ENCODE measurements at places on chromosomes 6 and 20.

DNA sequence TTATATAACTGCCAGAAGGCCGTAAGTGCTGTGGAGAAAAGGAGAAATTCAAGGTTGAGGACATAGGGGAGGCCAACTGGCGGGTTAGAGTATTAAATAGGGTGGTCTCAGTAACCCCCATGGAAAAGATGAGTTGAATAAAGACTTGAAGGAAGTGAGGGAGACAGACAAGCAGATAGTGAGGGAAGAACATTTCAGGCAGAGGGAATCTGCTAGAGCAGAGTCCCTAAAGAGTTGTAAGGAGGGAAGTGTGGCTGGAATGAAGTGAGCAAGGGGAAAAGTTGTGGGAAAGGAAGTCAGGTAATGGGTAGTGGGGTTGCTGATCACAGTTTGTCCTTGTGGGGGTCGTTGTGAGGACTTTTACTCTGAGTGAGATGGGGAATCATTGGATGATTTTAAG, 1.4 kb downstream of the KIFC1 start:
- DNase-seq = no peak

DNA sequence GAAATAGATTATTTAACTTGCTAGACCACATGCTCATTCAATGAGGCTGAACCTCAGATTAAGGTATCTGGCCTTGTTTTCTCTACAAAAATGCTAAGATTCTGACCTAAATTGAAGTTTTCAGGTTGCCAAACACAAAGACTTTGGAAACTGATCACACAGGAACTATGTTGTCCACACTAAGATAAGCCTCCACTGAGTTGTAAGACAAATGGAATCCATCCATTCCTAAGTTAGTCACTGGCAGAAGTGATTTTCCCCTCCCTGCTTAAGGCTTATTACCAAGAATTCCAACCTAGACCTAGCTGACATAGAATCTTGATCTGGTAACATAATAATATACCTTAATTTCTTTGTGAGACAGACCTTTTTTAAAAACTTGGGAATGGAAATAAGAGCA, 608.1 kb downstream of the TENT5A start:
- no peak for DNase-seq

DNA sequence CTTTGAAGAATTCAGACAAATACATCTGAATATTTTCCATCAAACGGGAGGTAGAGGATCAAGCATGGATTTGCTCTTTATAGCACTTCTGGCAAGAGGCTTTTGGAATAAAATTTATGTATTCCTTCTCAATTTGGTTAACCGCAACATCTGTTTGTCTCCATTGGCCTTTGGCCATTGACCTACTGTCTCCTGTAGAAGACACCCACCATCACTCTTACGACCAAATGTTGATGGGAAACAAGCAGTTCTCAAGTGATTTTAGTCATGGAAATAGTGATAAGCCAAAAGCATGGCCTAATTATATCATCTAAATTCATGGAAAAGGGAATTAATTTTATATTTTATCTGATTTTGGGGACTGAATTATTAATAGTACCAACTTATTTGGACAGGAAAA, 591.9 kb downstream of the CD109 start:
- DNase-seq = no peak

DNA sequence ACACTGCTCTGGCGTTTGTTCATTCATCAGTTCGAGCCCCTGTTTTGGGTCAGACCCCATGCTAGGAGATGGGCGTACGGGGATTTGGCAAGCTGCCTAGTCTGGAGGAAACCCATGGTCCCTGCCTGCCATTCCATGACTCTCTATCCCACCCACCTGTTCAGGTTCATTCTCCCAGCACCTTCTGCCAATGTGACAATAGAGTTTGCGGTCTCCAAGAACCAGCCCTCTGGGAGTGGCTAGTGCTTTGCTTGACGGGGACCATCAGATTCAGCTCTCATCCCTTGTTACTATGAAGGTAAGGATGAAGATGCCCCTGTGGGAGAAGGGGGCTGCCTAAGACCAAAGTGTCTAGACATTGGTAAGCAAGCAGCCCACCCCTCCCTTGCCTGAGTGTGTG, 345.0 kb downstream of the PTPRT start:
- DNase-seq = no peak

DNA sequence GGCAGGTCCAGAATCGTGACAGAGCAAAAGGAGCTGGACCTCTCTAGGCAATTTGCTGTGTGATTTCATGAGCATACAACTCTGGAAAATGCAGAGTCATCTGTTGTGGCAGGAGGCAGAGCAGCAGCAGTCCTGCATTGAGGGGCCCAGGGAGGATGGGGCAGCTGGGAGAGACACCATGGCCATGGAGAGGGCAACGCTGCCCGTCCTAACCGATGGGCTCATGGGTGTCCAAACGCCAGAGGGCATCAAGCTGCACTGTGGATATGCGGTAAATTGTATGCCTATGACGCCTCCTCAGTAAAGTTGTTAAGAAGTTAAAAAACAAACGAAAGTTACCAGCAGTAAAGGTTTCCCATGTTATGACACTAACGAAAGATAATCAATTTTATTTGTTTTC, 42.2 kb upstream of the DACT2 start:
- DNase-seq = no peak

DNA sequence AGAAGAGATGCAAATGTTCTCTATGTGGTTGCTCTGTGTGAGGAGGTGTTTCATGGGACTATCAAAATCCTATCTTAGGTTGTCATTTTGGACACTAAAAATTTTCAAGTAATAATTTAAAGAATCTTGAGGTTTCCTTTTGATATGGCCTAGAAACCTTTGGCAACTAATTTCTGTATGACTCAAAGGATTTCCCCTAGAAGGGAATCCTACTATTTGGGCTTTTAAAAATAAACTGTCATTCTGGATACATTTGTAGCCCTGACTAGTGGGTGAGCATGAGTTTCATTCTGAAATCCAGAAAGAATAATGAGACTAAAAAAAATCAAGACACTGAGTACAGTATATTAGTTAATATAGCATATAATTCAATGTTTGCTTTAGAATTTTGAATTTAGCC, 25.5 kb upstream of the RAB23 start:
- no peak for DNase-seq

- no peak for DNase-seq
Measured at GRCh38 chr20:40743141-40743775, 54.2 kb upstream of the MAFB start.

DNA sequence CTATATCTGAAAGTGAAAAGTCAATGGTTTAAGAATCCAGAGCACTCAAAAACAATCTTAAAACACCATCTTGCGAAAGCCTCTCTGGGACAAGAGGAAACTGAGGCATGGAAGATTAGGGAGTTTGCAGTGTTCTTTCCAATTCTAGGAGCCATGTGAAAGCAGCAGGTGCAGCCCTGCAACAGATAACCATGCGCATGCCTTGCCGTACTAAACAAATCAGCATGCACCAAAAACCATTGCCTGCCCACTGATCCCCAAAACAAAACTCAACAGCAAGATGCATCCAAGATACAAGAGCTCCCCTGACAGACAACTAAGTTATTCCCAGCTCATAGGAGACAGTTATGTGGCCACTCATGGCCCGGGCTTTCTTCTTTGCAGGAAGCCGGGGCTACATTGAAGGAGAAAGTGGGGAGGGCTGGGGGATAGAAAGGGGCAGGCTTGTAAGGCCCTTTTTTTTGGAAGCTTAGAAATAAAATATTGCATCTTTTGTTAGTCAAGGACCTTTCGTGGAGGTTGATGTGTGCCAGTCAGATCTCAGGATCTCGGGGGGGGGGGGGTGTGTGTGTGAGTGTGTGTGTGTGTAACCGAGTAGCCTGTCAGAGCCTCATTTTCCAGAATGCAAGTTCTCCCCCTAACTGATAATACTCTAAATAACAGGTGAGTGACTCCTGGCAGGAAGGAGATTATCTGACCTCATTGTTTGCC, 178.4 kb downstream of the MBOAT1 start:
- no peak for DNase-seq

DNA sequence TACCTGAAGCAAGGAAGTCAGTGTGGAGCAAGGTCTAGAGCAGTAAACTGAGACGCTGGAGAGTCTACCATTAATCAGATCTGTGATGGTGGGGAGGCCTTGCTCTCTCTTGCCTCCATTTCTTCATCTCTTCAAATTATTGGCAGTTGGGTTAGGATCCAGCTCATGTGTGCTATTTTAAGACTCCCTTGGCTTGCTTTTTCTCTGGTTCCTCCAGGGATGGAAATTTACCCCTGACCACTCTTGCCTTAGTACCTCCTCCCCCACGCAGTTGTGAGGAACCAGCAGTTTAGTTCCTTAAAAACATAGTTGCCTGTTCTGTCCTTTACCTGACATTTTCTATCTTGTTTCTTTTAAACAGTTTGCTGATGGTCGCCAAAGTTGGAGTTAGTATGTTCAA, 7.4 kb downstream of the TMEM14C start:
- no peak for DNase-seq

DNA sequence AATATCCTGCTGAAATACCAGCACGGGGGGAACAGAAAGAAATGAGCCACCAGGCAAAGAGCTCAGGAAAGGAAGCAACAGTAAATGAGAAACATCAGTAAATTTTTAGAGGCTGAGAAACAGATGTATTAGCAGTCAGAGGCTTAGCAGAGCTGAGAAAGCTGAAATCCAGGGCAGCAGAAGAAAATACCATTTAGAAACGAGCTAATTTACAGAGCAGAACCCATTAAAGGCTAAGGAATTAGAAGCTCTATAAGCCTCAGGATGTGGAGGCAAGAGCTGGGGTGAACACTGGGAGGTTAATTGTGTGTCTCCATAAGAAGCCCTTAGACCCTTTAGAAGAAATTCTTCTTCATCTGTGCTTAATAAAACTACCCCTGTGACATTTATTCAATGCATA, 178.6 kb upstream of the RGS17 start:
- no peak for DNase-seq

DNA sequence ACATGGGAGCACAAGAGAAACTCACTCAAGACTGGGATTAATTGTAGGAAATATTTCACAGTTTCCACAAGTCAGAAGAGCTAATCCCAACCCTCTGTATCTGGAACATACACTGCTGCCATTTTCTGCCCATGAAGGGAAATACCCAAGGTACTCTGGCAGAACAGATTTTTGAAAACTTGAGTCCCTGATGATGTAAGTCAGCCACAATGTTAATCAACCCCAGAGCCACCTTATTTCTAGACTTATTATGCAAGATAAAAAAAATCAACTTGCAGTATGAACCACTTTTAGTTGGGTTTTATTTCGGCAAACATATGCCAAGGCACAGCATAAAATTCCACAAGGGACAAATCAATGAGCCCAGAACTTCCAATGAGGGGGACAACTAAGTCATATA, 141.5 kb downstream of the LY86 start:
- no peak for DNase-seq

DNA sequence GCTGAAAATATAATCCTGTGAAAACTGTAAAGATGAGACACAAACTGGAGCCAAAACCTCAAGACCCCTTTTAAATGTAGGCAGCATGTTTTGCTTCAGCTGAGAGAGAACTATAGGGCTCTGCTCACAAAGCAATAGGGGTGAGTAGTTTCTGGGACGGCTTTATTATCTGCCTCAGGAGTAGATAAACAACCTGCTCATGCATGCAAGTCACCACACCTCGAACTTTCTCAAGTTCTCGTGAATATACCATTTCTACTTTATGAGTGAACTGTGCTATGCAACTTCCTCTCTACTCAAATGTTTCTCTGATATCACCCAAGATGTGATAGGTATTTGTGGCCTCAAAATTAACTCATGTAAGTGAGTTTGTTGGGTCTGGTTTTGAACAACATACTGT, 7.5 kb upstream of the OOEP start:
- DNase-seq = no peak

DNA sequence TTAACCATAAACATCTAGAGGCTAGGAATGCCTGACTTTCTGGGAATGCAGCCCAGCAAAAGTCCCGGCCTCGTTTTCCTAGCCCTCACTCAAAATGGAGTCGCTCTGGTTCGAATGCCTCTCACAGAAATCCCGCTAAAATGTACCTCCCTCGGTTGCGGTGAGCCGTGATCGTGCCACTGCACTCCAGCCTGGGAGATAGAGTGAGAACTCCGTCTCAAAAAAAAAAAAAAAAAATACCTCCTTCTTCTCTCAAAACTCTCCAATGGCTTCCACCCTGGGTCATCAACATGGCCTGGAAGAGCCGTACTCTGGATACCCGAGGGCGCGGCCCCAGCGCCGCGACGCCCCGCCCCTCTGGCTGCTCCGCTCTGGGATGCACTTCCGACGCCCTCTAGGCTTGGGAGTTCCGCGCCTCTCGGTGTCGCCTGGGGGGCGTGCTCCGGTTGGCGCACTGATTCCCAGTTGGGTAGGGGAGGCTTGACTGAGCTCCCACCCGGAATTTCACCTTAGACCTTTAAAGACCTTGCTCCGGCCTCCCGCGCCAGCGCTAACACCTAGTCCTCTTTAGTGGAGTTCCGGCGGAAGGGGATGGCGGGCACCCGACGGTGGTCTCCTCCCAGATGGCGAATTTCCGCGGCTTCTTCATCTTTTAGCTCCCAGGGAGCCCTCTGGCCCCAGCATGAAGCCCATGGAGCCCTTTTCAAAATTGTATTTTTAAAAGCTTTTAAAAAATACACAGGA, 12.3 kb downstream of the HMGN4 start:
- no peak for DNase-seq

DNA sequence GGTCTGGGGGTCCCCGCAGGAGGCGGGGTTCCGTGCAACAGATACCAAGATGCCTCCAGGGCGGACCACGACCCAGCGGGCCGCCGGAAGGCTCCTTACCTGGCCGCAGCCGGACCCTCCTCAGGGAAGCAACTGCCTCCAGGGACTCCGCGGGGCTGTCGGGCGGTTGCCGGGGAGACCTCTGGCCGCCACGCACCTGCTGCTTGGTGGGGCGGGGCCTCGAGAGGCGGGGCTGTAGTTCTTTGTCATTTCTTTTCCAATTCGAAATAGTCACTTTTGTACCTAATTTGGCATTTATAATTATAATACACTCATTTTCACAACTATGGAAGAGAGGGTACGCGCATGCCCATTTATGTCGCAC, 647 bp downstream of the AK9 start:
- DNase-seq = no peak

- peak; percentile 37 for DNase-seq
Measured at GRCh38 chr20:33490023-33490933, at the start of gene CBFA2T2. TSS of gene CBFA2T2 (plus strand) at chr20:33490096. CDS start at chr20:33490268, 172 bp downstream.

GRCh38 chr20:2023151-2023550, 29.3 kb upstream of the PDYN start:
- DNase-seq = no peak

DNA sequence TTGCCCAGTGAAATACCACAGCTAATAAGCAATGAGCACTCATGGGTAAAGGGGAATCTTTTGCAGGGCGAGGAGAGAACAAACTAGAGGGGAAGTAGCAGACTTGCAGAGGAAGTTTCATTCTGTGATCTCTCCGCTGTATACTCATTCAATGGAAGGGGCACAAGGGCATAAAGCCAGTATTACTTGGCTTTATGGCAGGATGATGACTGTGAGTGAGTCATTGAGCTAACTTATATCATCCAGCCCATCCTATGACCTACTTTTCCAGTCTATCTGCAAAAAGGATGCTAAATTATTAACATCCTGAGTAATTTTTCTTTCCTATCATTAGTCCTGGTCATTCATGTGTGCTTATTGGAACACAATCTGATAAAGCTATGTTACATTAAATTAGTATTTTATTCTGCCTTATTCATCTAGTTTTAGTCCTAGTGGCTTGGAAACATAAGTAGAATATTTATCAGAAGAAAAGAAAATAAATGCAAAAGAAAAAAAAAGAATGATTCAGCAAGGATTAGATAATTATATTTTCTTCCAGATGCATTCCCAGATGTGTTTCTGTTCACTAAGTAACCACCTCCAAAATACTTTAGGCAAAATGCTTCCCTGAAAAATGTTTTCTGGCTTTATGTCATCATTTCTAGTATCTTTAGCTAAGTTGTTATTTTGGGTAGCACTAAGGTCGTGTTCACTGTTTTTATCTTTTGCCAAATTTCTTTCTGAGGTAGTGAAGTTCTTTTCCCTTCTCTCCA, 471.7 kb downstream of the CDKAL1 start:
- peak; percentile 87 for DNase-seq

All from brain microvascular endothelial cell (primary cell).